ENCODE measurements at places on chromosomes 3 and 15.

GRCh38 chr3:195698325-195698646 is 22.5 kb upstream of the MUC20 start:
- DNase-seq, result no peak

DNA sequence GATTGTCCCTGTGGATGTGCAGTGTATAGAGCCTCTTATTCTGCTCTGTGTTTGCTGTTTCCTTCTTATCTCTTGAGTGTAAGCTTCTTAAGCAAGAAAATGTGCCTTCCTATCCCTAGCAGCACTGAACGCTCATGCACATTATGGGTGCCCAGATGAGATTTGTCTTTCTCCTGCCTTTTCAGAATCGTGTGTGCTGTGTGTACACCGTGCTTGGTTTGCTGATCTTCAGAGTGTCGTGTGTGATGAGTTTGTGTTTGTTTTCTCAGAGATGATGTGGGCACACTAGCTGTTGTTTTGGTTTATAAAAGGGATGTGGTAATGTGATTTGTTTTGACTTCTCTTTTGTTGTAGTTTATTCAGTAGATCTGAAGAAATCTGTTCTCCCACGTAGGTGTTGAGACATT is 19.7 kb downstream of the GPR171 start:
- DNase-seq, result no peak

- DNase-seq, result no peak
Measured at GRCh38 chr3:46356276-46356675, 2.4 kb downstream of the CCR2 start.

DNA sequence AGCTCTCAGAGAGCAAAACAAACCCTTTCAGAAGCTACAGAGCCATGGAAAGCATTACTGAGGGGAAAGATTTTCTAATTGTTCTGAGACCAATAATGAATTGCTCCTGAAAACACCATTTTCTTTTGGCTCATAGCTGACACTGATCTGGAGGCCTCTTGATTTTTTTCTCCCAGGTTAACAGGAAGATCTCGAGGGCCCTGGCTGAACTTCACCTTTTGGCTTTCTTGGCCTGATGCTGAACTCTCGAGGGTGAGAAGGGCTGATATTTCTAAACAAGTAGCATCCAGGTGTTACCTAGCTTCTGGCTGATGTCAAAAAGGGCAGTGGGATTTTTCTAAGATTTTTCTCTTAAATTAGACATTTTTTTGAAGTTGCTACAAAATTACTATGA is 19.9 kb upstream of the NFKBIZ start:
- DNase-seq, result no peak

- peak; percentile 68 for DNase-seq
Measured at GRCh38 chr3:24496529-24497482, 2.2 kb upstream of the THRB start.

Data from LHCN-M2 (cell line).